ENCODE measurements at places on chromosomes 13 and 19.
A peak's percentile ranks its signal among the peaks of the same experiment; 100 is the strongest.

- no peak for DNase-seq
Measured at GRCh38 chr13:68170961-68171360, 940.8 kb upstream of the PCDH9 start.

GRCh38 chr13:27293873-27294515 is 23.4 kb downstream of the RASL11A start:
- DNase-seq, result peak; percentile 59

DNA sequence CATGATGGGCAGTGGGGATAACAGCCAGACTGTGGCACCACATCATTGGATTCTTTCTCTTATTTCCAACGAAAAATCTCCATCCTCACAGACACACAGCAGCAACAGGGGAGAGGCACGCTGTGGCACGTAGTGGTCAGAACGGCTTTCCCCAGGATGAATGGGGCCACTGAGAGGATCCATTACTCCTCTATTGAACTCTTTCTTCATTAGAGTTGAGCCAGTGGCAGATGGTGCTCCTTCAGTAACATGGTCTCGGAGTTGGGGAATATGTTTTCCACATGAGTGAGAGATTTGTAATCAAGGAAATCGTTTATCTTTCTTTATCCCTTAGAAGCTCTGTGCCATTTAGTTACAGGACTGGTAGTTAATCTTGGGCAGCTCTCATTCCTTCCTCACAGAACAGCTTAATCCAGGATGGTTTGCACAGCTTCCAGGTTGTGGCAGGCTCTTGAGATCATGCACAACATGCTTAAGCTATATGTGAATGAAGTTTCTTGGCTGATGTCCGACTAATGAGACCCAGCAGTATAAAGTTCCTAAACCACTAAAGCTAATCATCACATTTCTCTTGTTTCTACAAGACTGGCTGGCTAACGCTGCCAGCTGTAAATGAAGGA is 180.5 kb upstream of the SLC10A2 start:
- DNase-seq, result no peak

DNA sequence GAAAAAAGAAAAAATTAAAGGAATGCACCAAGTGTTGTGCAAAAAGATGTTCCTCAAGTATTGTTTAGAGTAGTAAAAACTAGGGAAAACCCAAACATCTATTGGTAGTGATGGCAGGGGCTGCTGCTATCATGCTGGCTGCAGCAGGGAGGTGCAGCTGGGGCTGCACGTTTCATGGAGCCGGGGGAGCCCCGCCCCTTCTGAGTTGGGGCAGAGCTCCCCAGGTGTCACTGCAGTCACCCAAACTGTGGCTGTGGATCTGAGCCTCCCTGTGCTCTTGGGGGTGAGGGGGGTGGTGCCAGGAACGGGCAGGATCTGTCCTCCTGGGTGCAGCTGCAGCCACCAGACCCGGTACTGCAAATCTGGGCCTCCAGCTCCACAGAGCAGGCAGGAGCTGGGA is 11.5 kb upstream of the UBE2S start:
- no peak for DNase-seq

DNA sequence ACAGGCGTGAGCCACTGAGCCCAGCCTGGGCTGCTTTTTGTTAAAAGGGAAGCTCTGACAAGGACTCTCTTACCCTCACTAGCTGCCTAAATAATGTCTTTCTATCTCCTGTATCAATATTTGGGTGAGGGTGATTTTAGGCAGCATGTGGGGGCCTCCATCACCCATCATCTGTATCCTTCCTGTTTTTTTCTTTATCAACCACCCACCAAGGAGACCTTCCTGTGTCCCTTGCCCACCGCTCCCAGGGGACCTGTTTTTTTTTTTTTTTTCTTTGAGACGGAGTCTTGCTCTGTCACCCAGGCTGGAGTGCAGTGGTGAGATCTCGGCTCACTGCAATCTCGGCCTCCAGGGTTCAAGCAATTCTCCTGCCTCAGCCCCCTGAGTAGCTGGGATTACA is 5.4 kb upstream of the NDUFB7 start:
- DNase-seq, result no peak

DNA sequence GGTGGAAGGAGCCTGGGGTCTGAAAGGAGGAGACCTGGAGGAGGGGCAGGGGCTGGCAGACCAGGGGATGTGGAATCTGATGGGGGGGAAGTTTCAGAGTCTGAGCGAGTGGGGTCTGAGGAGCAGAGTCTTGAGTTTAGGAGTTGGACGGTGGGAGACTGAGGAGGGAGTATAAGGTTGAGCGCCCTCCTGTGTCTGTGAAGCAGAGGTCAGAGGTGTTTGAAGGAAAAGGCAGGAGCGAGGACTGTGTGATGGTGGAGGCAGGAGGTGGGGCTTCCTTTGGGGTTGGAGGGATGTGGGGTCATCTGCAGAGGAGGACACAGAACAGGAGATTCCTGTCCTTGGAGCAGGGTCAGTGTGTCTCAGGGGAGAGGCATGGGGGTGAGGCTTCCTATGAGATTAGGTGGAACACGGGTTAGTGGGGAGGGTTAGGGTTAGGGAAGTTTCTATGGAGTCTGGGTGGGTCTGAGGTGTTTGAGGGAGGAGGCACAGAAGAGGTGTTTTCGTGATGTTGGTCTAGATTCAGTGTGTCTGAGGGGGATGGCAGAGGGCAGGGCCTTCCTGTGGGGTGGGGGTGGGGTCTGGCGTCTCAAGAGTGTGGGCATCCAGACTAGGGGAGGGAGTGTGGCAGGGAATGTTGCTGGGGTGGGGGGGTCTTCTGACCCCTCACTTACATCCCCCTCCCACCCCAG is 8.3 kb downstream of the RYR1 start:
- DNase-seq, result no peak

DNA sequence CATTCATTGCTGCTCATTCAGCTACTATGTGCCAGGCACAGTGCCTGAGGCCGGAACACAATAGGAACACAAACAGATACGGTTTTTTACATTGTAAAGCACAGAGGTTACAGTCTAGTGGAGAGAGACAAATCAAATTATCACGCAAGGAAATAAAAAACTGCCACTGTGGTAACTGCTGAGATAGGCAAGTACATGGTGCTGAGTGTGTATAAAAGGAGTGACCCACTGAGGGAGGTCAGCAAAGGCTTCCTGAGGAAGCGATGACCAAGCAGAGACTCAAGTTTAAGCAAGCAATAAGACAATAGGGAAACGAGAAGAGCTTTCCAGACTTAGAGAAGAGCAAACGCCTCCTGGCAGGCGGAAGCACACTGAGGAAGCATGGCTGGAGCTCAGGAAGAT is 56.4 kb downstream of the NUFIP1 start:
- no peak for DNase-seq

DNA sequence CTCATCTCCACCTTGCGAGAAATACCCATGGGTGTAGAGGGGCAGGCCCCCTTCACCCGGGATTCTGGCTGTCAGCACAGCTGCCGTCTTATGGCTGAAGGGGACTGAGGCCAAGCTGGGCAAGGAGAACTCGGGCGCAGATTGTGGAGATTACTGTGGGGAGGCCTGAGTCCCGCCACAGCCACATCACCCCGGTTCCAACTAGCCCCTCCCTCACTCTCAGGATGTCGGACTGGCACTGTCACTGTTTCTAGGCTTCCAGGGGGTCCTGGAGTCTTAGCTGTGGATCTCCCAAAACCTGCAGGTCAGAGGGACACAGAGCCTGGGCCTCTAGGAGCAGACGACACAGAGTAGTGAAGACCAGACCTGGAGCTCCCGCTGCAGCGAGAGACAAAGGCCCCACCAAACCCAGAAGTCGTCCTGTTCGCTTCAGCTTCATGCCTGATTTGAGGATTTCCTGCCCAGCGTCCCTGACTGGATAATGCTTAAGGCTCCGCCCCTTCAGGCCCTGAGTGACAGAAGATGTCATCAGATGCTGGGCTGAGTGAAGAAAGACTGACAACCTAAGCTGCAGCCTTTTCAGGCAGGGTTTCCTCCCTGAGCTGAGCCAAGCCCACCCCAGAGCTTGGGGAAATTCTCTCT is 55.8 kb downstream of the ZNF93 start:
- no peak for DNase-seq

DNA sequence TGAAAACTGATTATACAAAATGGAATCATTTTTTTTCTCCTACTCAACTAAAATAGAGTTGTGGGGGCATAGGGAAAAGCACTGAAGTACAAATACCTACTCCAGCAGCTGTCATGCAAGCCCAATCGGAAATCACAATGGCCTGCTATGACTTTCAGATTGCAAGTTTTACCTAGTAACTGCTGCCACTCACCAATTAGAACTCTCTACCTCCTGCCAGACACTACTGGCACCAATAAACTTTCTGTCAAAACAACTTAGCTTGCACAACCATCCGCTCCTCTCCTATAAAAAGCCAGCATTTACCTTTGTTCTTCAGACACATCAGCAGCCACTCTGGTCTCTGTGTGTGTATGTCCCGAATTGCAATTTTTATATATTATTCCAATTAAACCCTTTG is 9.3 kb upstream of the TRPC4 start:
- no peak for DNase-seq

- no peak for DNase-seq
Measured at GRCh38 chr13:47294691-47295090, 397.8 kb upstream of the HTR2A start.

DNA sequence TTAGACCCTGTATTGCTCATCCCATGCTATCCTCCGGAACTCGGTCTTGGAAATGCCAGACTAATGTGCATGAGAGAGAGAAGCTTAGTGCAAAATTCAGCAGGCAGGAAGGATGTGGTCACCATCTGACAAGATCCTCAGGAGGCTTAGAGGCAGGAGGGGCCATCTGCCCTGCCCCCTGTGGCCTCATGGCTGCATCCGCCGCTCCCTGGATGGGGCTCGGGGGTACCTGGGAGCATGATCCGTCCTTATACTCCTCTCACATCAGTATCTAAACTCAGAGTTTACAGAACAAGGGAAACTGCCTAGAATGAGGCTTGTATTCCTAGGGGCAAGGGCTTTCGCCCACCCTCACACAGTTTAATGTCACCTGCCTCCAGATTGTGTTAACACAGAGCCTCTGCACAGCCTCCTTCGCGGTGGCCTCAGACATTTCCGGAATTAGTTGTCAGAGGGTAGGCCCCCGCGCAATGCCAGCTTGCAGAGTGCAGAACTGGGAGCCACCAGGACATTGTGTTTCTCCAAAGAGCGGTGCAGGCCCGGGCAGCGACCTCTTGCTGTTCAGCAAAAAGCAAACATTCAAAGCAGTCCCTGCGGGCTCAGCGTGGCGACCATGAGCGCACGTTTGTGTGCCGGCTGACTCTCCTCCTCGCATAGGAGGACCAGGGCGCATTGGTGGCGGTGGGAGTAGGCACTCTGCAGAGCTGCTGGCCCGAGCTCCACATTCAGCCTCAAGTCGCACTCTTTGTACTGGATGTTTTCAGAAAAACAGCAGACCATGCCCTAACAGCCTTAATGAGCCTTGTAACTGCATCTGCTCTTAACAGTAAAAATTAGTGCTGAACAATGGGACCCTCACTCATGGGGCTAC is 39.1 kb downstream of the GPR12 start:
- peak; percentile 42 for DNase-seq

DNA sequence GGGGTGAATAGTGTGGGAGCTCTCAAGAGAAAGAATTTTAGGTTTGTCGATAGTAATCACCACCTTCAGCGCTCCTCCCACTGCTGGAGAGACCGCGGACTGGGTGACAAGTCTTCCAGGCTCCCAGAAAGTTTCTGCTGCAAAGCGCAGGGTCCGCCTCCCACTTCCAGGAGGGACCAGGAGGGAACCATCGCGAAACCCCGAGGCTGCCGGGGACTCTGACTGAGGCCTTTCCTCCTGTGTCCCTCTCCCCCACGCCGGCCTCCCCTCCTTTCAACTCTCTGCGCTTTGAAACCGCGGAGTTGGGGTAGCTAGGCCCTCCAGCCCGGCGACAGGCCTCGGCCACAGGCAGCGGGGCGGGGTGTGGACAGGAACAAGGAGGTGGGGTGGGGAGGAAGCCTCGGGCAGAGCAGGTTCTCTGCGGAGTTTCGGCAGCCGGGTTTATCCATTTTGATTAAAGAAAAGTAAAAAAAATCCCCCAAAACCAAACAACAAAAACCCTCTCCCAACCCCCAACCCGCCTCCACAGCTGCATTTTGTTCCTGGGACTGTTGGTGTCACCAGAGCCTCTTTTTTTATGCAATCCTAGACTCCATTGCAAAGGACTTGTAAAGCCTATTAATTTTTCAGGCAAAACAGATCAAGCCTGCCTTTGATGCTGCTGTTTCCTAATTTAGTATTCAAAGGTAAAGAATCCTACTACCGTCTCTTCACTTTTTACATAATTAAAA is 157.2 kb downstream of the TM9SF2 start:
- peak; percentile 34 for DNase-seq

DNA sequence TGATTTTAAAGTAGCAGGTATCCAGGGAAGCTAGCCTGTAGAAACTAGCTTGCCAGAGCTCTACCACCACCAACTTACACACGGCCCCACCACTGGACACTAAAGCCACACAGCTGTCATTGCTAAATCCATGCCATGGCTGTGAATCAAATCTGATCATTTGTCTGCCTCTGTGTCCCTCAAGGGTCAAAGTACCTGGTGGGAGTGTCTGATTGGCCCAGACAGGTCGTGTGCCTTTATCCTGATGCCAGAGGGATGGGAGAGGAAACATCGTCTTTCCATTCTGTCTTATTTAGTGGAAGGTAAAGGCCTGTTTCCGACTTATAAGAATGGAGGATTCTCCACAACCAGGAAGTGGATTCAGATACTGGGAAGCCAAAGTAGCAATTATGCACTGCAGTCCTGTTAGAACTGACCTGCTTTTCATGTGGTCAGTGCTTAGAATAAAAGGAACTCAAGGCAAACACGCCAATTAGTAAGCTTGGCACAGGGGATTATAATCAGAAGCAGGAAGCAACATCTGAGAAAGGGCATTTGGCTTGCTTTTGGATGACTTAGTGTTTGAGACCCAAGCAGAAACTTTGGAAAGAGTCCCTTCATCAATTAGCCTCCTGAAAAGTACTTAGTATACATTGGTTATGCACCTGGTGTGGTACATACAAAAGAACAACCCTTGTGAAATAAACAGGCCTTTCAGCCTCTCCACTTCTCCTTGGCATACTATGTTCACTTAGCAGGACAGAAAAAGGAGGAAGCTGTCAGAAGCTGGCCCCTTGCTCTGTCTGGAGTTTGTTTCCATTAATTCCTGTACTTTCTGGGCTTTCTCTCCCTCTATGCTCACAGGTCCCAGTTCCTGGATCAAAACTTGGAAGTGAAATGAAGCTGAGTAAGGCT is 192.4 kb downstream of the NUFIP1 start:
- no peak for DNase-seq

DNA sequence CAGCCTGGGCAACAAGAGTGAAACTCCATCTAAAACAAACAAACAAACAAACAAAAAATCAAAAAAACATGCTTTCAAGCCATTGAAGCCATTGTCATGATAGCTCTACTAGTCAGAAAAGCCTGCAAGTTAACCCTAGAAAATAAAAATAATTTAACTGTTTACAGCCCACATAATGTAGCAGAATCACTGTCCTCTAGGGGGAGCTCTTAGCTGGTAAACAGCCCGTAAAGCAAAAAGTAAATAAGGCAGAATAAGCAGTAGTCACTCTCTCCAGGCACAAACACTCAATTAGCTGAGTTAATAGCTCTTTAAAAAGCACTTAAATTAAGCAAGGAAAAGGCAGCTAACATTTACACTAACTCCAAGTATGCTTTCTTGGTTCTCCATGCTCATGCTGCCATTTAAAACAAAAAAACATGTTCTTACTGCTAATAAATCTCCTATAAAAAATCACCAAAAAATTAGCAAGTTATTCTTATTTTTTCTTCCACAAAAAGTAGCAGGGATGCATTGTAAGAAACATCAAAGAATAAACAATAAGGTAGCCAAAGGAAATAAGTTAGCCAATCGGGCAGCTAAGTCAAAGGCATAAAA is 11.3 kb downstream of the LILRB4 start:
- DNase-seq, result no peak

- DNase-seq, result no peak
Measured at GRCh38 chr19:17765069-17765618, 13.9 kb downstream of the FCHO1 start.

Data from naive thymus-derived CD4-positive, alpha-beta T cell (primary cell).